Stimulated activated CD8-positive, alpha-beta memory T cell treated with anti-CD3 and anti-CD28 coated beads, Interleukin-4, amount 100 ng/mL, for 4 hours (primary cell): ENCODE measurements at places on chromosomes 5 and 9.

DNA sequence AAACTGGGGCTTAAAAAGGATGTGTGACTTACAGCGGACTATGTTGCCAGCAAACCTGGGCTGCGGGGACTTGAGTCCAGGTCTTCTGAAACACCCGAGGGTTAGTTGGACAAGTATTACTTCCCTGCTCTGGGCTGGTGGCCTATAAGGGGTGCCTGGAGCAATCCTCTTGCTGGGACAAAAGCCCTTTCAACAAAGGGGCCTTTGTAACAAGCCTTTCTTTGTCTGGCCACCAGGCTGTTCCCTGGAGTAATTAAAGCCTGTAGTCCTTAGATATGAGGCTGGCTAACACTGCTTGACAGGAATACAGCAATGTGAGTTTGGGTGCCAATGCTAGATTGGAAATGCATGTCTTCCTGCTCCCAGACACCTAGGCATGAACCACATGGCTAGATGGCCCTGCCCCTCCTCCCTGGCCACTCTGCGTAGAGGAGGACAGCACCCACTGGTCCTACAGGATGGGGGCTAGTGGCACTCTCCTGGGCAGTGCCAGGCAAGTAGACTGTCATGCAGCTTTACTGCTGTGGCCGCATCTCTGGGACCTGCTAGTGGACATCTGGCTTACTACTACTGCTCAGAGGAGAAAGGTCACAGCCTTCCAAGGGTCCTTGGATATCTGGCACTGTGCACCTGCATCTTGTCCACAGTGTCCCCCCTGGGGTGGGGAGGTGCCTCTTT lies 343.1 kb downstream of the ZSWIM6 start:
- no peak for DNase-seq

GRCh38 chr5:120655828-120656435 lies 191.8 kb downstream of the PRR16 start:
- no peak for DNase-seq

DNA sequence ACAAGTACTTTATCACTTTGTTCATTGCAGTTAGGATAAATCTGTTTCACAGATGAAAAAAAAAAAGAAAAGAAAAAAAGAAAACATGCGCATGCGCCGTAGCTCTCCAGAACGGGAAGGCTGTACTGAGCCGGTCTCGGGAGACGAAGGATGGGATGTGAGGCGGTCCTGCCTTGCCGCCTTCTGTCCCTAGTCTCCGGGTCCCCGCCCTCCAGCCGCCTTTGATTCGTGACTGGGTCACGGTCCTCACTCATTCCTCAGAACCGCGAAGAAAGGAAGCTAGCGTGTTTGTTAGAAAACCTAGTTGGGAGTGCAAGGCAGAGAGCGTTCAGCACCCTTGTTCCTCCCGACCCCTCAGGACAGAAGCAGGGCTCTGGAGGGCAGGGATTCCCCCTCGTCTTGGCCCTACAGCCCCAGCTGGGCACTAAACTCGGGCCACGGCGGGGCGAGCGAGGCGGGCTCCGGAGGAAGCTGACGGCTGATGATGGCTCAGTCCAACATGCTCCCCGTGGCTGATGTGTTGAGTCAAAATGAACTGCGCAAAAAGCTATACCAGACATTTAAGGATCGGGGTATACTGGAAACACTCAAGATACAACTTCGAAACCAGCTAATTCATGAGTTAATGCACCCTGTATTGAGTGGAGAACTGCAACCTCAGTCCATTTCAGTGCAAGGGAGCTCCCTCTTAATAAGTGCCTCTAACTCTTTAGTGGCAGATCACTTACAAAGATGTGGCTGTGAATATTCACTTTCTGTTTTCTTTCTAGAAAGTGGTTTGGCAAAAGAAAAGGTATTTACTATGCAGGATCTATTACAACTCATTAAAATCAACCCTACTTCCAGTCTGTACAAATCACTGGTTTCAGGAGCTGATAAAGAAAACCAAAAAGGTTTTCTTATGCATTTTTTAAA lies 40.0 kb downstream of the CPLANE1 start:
- no peak for DNase-seq

DNA sequence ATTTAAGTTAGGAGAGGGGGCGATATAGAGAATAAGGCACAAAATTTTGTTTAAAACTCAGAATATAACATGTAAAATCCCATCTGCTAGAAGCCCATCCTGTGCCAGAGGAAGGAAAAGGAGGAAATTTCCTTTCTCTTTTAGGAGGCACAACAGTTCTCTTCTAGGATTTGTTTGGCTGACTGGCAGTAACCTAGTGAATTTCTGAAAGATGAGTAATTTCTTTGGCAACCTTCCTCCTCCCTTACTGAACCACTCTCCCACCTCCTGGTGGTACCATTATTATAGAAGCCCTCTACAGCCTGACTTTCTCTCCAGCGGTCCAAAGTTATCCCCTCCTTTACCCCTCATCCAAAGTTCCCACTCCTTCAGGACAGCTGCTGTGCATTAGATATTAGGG lies 18.3 kb downstream of the MOCS2 start:
- no peak for DNase-seq

GRCh38 chr9:751137-752051 lies 90.1 kb upstream of the DMRT1 start:
- no peak for DNase-seq

DNA sequence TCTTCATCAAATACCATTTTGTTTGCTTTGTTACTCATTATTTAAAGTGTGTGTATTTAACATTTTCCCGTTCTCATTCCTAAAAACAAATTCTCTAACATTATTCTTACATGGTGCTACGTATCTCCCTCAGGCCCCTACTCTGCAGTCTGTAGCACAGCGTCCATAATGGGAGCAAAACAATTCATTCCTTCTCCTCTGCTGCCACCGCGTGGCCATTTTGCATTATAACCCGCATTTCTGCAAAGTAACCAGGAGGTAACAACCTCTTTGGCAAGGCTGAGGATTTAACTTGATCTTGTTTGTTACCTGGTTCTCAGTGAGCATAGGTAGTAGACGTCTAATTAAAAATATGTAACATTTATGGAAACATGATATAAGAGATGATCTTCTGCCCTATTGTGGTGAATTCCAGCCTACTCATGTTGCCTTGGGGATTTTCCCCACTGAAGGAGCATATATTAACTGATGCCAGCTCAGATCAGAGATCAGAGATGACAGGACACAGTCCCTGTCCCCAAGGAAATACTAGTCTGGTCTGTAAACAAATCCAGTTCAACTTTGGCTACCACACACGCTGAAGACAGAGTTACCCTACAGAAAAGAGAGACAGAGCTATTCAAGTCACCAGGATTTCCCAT lies 10.5 kb downstream of the OR1K1 start:
- DNase-seq: peak; percentile 59
